Right ventricle myocardium inferior (tissue), 1 donor: ENCODE measurements at places on chromosomes 4 and X. TPM values are rescaled to one million over a fixed set of nuclear protein-coding genes. Genes with fewer than 3 reads are reported as not detected.

- DNase-seq = no peak
These were observed 190.1 kb upstream of the HS3ST1 start for GRCh38 chr4:11618666-11619282.

MAGEA8 gene
- total RNA-seq = not detected

TLR10 gene
- total RNA-seq = not detected

CT47A7 gene
- total RNA-seq = not detected

ESX1 gene
- not detected for total RNA-seq
